Activated CD4-positive, alpha-beta T cell treated with anti-CD3 and anti-CD28 coated beads for 36 hours (primary cell): ENCODE measurements at places on chromosomes 7 and 10. TPM values are rescaled to one million over a fixed set of nuclear protein-coding genes. Genes with fewer than 3 reads are reported as not detected.

DNA sequence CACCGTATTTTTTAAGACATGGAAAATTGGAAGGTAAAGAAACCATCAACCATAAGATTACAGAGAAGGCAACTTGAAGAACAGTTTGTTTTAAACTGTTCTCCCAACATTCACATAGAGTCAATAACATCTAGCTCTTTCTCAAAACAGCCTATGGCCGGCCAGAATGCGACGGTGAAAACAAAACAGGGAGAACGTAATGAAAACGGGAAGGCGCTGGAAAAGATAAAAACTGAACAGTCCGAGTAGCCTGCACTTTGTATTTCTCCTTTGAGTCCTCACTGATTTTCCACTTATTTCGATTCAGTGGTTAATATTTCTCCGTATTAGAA lies 637 bp downstream of the MICU1 start:
- H3K27ac ChIP-seq: peak overlapping the region; percentile 91
- peaks cover 7% of the 10 kb centered on the region for H3K4me1 ChIP-seq
- H3K27me3 ChIP-seq: no peaks in the 10 kb centered on the region
- peak overlapping the region; percentile 94 for H3K4me3 ChIP-seq
- no peak for DNase-seq

- peaks cover 13% of the 10 kb centered on the region for H3K36me3 ChIP-seq
- H3K27ac ChIP-seq: no peak overlapping the region
- no peaks in the 10 kb centered on the region for H3K27me3 ChIP-seq
These were observed 63.2 kb downstream of the PRPF18 start for GRCh38 chr10:13649844-13650520.

DNA sequence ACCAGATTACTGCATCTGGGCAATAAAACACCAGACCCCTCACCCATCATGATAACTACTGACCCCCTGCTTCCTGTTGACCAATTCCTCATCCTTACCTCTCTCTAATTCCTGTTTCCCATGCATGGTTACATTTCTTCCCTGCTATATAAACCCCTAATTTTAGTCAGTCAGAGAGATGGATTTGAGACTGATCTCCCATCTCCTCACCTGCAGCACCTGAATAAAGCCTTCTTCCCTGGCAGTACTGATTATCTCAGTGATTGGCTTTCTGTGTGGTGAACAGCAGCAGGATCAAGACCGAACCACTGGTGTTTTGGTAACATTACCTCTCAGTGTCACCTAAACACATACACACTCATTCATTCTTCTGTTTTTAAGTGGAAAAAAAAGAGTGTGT lies 41.2 kb upstream of the SVIL start:
- peaks cover 61% of the 10 kb centered on the region for H3K4me1 ChIP-seq
- H3K36me3 ChIP-seq: peaks cover 42% of the 10 kb centered on the region
- H3K4me3 ChIP-seq: no peak overlapping the region
- H3K27ac ChIP-seq: no peak overlapping the region
- H3K27me3 ChIP-seq: no peaks in the 10 kb centered on the region

- DNase-seq: no peak
- no peaks in the 10 kb centered on the region for H3K4me1 ChIP-seq
- H3K36me3 ChIP-seq: no peaks in the 10 kb centered on the region
- H3K27ac ChIP-seq: no peak overlapping the region
- H3K27me3 ChIP-seq: no peaks in the 10 kb centered on the region
These were observed 1224.6 kb upstream of the LRRTM3 start for GRCh38 chr10:65701168-65701776.

DNA sequence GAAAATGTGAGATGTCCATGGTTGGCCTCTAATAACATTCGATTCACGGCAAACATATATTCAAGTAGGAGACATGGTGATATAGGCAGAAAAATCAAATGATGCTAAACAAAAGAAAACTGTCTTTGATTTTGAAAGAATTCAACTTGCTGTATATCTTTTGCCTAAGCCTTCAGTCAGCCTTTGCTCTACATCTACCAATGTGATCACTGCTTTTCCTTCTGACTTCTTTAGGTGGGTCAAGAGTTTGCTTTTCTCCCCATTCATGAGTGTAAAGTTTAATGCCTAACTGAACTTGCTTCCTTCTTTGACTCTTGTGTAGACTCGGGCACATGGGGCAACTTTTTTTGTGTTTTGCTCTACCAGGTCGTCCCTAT lies 417 bp upstream of the HIF1AN start:
- peaks cover 22% of the 10 kb centered on the region for H3K36me3 ChIP-seq
- no peaks in the 10 kb centered on the region for H3K27me3 ChIP-seq
- no peak for DNase-seq
- peaks cover 26% of the 10 kb centered on the region for H3K4me1 ChIP-seq

- H3K27ac ChIP-seq: no peak overlapping the region
- no peaks in the 10 kb centered on the region for H3K36me3 ChIP-seq
- no peak overlapping the region for H3K4me3 ChIP-seq
- no peak for DNase-seq
- peaks cover 19% of the 10 kb centered on the region for H3K27me3 ChIP-seq
These were observed 2.0 kb upstream of the AOC1 start for GRCh38 chr7:150850273-150850672.

GARIN1A gene
- 0.07 TPM for total RNA-seq

- H3K36me3 ChIP-seq: no peaks in the 10 kb centered on the region
- H3K27ac ChIP-seq: no peak overlapping the region
- peaks cover 4% of the 10 kb centered on the region for H3K27me3 ChIP-seq
- H3K4me1 ChIP-seq: no peaks in the 10 kb centered on the region
- DNase-seq: no peak
- H3K4me3 ChIP-seq: no peak overlapping the region
These were observed 53.8 kb downstream of the CCDC3 start for GRCh38 chr10:12947741-12948140.

DNA sequence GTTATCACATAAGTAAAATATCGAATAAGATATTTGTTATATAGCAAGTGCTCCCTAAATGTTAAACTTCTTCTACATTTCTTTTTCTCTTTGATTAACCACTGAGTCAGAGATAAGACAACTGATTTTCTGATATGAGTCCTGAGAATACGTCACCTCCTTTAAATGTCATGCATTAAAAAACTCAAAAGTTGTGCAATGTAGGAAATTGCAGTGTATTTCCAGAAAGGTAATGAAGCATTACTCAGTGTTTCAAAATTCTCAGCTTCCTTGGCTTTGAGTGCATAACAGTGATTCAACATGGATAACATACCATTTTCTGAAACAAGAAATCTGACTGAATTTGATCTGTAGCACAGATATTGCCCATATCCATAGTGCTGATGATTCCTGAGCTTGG lies 155.8 kb downstream of the BMPER start:
- H3K36me3 ChIP-seq: no peaks in the 10 kb centered on the region
- no peak overlapping the region for H3K4me3 ChIP-seq
- DNase-seq: no peak

DNA sequence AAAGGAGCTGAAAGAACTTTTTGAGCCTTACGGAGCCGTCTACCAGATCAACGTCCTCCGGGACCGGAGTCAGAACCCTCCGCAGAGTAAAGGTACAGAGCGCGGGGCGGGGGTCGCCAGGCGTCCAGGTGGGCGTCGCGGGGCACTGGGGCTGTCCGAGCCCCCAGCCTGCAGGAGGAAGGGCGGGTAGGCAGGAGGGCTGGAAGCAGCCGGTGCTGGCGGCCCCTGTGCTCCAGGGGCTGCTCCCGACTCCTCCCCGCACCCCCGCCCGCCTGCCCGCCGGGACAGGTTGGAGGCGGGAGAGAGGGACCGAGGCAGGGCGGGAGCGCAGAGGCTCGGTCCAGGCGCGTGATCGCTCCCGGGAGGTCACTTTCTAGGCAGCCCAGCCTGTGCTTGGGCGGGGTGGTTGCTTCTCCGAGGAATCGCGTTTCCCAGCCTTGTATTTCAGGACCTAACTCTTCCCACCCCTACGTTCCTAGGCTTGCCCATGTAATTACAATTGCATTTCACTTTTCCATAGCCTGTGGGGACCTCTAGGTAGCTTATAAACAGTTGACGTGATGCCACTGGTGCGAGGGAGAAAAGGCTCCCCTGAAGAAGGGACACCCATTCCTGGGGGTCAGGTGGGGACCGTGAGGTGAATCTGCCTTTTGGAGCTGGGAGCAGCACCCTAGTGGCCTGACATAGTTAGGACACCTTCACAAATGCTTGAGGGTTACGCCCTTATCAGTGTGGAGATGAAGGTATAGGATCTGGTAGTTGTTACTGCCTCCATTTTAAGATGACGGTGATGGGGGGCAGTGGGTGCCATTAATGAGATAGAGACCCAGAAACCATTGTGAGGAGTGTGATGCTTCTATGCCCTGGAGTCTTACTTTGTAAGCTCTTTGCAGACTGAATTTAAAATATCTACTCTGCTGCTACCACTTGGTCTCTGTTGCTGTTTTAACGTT lies 148.2 kb downstream of the CELF2 start:
- H3K4me1 ChIP-seq: peaks cover 33% of the 10 kb centered on the region
- no peaks in the 10 kb centered on the region for H3K27me3 ChIP-seq
- H3K27ac ChIP-seq: peak overlapping the region; percentile 99
- peak; percentile 85 for DNase-seq

DNA sequence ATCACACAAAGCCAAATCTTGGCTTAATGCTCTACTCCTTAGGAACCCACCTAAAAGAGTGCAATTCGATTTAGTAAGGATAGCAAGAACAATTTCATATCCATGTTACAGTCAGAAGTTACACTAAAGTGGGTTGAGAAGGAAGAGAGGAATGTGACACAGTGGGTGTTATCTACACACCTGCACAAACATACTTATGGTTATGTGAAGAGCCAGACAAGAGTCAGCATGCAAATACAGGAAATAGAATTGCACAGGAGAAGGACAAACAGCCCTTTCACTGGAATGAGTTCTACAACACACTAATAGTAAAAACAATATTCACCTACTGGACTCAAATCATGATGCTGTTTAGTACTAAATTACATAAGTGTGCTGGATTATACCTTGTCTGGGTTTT lies 262.8 kb downstream of the DGKB start:
- no peak for DNase-seq
- no peaks in the 10 kb centered on the region for H3K27me3 ChIP-seq
- H3K27ac ChIP-seq: no peak overlapping the region

- peak; percentile 38 for DNase-seq
- H3K27me3 ChIP-seq: no peaks in the 10 kb centered on the region
- peak overlapping the region; percentile 15 for H3K27ac ChIP-seq
- H3K4me3 ChIP-seq: no peak overlapping the region
- peaks cover 47% of the 10 kb centered on the region for H3K36me3 ChIP-seq
These were observed 204.9 kb upstream of the FRMD4A start for GRCh38 chr10:14535457-14536130.

RBM20 gene
- total RNA-seq: 0.05 TPM

DNA sequence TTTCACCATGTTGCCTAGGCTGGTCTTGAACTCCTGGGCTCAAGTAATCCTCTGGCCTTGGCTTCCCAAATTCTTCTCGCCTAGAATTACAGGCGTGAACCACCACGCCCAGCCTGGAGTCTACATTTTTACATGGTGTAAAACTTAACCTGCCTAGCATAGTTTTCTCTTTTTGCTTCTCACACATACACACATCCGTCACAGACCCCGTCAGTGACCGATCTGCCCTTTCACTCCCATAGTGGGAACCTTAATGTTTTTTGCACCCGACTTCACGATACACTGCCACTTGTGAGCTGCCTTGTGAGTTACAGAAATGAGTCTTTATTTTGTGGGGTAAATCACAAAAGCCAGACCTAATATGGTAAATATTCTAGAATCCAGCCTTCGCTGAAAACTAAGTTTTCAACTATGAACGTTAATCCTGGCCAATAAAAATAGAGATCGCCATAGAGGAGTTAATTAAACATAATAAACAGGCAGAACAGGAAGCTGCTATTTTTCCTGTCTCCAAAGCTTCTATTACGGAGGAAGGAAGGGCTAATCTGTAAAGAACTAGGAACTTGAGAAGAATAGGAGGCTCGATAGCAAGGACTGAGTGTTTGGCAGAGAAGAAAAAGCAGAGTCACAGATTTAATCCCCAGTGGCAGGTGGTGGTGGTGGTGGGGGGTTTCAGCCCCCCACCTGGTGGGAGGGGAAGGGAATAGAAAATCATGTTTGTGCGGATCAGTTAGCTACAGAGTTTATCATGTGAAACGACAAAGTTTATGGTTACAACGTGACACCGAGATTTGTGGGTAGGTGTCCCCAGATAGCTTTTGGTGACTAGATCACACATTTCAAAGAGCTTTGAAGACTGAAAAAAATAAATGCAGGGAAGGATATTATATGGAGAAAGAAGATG lies 14.7 kb upstream of the FAM171A1 start:
- H3K4me3 ChIP-seq: no peak overlapping the region
- peaks cover 25% of the 10 kb centered on the region for H3K27me3 ChIP-seq
- no peak overlapping the region for H3K27ac ChIP-seq
- no peak for DNase-seq
- no peaks in the 10 kb centered on the region for H3K4me1 ChIP-seq
- no peaks in the 10 kb centered on the region for H3K36me3 ChIP-seq

BPGM gene
- total RNA-seq: 18.6 TPM

OGDHL gene
- total RNA-seq: 0.44 TPM

SLC26A4 gene
- total RNA-seq: 2.1 TPM
